Gastrocnemius medialis (tissue), 4 donors: ENCODE measurements at places on chromosomes 4 and X.

GRCh38 chr4:130632731-130633604, 1537.0 kb downstream of the C4orf33 start:
- no peak for DNase-seq

DNA sequence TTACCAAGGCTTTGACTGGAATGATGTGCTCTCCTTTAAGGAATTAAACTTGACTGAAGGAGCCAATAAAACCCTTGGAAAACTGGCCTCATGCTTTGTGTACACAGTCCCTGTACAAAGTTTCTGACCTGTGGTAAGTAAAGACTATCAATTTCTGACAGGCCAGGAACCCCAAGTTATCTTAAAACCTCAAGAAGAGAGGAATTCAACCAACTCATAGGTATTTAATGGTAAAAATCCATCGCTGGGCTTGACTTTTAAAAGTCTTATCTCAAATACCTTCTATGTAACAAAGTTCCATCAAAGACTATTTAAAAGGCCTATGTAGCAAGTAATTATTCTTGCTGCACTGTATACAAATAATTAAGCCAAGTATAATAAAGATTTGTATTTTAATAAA, 103.7 kb upstream of the TENT5D start:
- no peak for DNase-seq

DNA sequence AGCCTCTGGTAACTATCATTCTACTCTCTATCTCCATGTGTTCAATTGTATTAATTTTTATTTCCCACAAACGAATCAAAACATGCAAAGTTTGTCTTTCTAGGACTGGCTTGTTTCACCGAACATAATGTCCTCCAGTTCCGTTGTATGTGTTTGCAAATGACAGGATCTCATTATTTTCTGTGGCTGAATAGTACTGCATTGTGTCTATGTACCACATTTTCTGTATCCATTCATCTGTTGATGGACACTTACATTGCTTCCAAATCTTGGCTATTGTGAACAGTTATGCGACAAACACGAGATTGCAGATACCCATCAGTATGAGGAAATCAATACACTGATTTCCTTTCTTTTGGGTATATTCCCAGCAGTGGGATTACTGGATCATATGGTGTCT, 8.4 kb upstream of the LDOC1 start:
- DNase-seq: no peak

DNA sequence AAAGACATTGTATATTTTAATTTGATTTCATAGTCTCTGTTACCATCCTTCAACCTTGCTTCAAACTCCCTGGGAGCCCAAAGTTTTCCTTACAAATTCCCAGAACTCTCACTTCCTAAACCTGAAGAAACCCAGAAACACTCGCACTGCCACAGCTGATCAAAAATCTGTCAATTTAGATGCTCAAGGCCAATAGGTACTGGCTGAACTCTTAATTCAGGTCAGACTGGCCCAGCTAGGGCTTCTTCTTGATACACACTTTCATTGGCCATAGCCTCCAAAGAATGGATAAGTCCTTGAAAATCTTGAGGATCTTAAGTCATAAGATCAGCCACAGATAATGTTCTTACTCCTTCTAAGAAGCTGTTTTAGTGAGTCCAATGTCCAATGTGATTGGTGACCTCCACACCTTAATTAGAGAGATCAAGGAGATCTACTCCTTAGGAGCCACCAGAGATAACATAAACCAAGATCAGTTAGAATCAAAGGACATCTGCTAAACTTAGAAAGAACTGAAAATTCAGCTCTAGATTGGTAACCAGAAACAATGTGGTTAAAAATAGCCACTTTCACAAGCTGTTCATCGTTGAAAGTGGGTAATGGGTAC, 51.5 kb downstream of the ACSL4 start:
- no peak for DNase-seq

DNA sequence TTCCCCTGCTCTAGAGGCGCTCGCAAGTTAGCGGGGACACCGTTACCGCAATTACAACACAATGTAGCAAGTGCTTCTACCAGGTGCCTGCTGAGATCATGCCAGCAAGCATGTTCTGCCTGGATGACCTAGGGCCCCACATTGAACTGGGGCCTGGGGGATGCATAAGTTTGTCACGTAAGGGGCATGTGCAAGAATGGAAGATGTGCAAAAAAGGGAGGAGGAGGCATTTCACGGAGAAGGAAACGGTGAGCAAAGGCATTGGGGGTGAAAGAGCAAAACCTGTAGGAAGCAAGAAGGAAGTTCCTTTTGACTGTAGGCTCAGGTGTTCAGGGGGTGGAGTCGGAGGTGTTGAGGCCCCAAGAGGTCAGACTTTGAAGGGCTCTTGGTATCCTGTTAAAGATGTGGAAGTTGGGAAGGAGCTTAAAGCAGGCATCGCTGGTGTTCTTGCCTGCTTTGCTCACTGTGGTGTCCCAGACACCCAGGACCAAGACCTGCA, 602 bp upstream of the SCARB2 start:
- no peak for DNase-seq

- no peak for DNase-seq
Measured at GRCh38 chr4:6658209-6658595, 17.7 kb downstream of the MRFAP1 start.

DNA sequence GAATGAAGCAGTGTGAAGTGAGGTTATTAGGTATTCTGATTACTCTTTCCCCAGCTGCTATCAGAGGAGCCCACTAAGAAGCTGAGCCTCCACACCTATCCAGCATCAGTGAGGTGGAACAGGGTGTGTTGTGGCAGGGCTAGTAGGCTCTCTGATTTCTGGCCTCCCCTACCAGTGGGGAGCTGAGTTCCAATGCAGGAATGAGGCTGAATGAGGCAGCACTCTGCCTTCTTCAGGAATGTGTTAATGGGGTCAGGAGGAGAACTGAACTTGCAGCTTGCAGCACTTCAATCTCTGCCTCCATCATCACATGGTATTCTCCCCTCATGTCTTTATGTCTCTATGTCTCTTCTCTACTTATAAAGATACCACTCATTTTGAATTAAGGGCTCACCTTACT, 26.9 kb downstream of the SOX3 start:
- no peak for DNase-seq

- no peak for DNase-seq
Measured at GRCh38 chrX:26845056-26845455, 618.1 kb downstream of the PPP4R3C start.

DNA sequence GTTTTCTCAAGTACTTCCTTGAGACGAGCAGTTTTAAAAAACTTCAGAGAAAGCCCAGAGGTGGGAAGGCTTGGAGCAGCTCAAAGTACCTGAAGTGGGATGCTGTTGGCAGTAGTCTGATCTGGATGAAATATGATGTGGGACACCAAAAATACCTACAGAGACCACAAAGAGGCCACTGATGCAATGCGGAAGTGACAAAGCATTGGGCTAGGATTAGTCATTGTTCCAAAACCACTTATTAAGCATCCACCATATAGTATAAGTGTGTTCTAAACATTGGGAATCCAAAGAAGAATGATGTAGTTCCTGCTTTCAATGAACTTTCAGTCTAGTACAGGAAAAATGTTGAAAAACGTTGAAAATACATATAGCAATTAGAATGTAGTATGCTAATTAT, 386.1 kb upstream of the CNKSR2 start:
- DNase-seq: no peak

DNA sequence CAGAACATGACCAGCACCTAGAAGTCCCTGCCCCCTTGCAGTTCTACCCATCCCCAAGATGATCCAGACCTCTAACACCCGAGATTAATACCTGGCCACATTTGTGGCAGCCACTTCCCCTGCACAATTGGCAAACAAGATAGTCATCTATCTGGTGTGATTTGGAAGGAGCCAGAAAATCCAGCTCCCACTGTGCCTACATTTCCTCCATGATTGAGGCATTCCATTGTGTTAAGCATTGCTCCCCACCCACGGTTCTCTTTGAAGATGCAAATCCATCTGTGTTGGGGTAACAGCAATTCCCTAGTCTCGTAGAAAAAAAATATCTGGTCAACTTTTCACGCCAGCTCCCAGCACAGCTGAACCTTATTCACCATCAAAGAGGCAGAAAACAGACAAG, 405.0 kb downstream of the BCOR start:
- DNase-seq: no peak

- DNase-seq: no peak
Measured at GRCh38 chrX:20284992-20285391, 18.3 kb upstream of the RPS6KA3 start.

DNA sequence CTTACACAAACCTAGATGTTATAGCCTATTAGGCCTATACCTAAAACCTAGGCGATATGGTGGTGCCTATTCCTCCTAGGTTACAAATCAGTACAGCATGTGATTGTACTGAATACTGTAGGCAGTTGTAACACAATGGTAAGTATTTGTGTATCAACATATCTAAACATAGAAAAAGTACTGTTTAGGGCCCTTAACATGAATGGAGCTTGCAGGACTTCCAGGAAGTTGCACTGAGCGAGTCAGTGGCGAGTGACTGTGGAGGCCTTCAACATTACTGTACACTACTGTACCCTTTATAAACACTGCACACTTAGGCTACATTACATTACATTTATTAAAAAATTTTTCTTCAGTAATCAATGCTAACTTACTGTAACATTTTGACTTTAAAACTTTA, 37.8 kb downstream of the WWC2 start:
- no peak for DNase-seq

GRCh38 chr4:87060957-87061356, 126.1 kb downstream of the AFF1 start:
- no peak for DNase-seq

DNA sequence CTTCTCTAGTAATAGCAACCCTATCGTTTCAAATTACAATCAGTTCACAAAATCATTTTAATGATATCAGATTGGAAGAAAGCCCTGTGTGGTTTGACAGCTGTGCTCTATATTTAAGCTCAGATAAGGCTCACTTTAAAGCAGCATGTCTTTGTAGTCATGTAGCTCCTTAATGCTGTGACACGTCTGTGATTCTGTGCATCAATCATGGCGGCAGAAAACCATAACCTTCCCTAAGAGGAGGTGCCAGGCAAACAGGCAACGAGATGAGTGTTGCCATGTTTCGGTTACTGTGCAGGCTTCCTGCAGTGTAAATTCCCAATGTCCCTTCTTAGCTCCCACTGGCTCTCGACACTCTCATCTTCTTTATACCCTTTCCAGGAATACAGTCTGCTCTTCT, 212.7 kb downstream of the GRID2 start:
- DNase-seq: no peak

DNA sequence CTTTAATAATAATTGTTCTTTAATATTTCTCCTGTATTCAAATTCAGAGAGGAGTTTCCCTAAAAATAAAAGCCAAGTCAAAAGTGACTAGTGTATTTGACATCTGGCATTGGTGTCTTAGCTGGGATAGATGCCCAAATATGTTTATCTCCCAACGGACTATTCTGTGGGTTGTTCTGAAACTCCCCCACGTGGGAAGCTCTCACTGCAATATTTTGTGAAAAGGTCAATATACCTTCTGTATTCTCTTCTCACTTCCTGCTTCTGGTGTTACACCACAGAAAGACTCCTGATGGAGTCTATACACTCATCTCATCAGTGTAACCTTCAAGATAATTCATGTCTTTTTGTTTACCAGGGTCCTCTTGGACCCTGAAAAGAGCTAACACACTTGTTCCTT, 2052.8 kb upstream of the TENM3 start:
- no peak for DNase-seq

- no peak for DNase-seq
Measured at GRCh38 chr4:145182222-145182621, 1.8 kb upstream of the OTUD4 start.

GRCh38 chr4:7988437-7988836, 48.8 kb upstream of the AFAP1 start:
- DNase-seq: no peak

DNA sequence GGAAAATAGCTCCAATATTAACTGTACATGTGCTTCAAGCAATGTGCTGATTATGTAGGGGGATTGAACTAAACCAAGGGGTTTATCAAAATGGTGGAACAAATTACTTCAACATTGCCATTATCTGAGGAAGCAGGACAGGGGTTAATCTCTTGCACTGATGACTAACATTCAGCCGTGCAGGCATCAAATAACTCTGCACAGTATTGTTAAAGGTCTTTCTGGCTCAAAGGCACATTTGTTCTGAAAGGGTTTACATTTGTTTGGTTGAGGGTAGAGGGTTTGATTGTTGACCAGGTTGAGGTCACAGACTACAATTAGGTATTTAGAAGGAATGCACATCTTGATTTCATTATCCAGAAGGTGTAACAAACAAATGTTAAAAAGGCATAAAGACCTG, 32.2 kb upstream of the CCSER1 start:
- DNase-seq: no peak

DNA sequence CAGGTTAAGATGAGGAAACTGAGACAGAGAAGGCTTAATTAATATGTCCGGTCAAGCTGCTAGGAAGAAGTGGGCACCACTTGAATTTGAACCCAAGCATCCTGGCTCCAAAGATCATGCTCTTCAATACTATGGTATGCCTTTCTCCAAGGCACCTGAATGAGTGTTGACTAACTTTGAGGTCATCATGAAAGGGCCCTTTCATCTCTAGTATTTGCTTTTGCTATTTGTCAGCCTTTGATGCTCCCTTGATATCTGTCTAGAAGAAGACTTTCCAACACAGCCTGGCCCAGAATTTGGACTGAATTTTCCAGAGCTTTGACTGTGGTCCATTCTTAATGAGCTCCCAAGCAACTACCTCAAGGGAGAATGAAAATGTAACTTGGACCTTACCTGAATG, 179.1 kb upstream of the DKK2 start:
- DNase-seq: no peak

DNA sequence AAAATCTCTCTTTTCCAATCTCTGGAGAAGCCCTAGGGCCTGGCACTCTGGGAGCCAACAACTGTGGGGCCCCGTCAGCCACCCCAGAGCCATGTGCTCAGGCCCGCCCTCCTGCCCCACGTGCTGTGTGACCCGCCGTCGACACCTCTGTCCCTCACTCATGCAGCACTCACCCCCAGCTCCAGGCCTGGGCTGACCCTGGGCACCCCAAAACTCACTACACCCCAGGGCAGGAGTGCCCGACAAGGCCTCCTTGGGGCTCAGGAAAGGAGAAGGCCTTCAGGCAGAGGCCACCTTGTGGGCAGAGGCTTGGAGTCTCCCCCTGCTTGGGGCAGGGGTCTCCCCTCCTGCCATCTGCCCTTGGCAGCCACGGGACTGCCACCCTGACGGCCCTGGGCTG, 5.7 kb downstream of the MYL5 start:
- no peak for DNase-seq

- no peak for DNase-seq
Measured at GRCh38 chr4:5814421-5814820, 78.5 kb downstream of the CRMP1 start.

DNA sequence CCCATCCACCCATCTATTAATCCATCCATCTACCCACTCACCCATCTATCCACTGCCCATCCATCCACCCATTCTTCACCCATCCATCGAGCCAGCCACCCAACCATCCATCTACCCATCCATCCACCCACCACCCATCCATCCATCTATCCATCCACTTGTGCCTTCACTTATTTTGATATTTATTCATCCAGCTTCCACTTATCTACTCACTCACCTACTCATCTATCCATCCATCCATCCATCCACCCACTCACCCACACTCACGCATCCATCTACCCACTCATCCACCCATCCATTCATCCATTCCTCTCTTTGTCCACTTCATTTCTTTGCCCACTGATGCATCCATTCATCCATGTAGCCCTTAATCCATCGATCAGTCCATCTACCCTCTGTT, 72.9 kb upstream of the AFAP1 start:
- DNase-seq: no peak
